ENCODE measurements at places on chromosomes 12 and 14.

GRCh38 chr12:9255837-9256236, 47.6 kb upstream of the PZP start:
- DNase-seq, result no peak

DNA sequence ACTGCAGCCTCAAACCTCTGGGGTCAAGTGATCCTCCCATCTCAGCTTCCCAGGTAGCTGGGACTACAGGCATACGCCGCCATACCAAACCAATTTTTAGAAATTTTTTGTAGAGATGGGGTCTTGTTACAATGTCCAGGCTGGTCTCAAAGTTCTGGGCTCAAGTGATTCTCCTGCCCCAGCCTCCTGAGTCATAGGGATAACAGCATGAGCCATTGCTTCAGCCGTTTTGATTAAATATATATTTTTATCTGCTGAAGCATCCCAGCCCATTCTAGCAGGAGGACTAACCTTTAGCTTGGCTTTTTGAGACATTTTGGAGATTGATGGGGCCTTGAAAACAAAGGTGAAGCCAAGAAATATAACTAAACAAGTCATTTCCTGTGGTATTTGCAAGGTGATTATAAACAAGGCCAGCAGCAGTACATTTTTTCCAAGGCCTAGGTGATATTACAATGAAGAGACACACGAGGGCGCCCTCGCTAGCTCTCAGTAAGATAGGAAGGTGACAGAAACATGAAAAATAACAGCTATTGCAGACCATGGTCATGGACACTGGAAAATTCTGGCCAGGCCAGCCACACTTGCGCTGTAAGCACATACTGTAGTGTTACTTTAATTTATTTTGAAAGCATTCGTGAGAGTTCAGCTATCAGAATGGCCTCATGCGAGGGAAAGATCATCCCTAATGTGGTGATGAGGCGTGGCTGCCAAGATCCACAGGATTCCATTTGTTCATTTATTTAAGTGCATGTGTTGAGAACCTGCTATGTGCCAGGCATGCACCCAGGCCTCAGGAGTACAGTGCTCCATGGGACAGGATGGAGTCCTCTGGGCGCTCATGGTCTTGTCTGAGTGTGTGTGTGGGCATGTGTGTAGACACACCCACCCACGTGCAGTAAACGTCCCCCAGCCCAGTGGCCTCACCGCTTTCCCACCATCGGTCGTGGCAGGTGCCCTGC, 63.5 kb downstream of the DGLUCY start:
- DNase-seq, result peak; percentile 42

DNA sequence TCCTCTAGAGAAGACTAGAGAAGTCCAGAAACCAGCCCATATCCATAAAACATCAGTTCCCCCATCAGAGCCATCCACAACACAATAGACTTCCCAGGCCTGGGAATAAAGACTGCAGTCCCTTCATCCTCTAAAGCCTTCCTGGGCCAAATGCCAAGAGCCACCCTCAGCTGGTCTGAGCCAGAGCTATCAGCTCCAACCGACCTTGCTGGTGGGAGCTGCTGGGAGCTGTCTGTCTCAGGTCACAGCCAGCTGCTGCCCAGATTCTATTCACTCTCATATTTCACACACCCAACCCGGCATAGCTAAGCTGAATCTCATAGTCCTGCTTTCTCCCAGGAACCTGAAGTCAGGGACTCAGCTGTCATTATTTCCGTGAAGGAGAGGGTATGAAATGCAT, 10.9 kb upstream of the TFCP2 start:
- peak; percentile 23 for DNase-seq

DNA sequence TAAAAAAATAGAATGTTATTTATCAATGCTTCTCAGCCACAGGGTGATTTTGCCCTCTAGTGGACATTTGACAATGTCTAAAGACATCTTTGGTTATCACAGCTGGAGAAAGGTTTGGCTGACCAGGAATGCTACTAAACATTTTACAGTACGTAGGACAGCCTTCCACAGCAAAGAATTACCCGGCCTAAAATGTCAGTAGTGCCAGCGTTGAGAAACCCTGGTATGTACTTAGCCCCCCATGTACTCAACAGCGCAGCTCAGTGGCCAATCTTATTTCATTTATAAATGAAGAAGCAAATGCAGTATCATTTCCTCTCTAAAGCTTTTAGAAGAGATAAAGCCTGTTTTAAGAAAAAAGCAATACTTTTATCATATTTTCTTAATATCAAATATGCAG, 5.8 kb downstream of the MARK3 start:
- peak; percentile 47 for DNase-seq
